ENCODE measurements at places on chromosomes 12 and 14. TPM values are rescaled to one million over a fixed set of nuclear protein-coding genes. Genes with fewer than 3 reads are reported as not detected.
A peak's percentile ranks its signal among the peaks of the same experiment; 100 is the strongest.

- DNase-seq, result no peak
- no peak overlapping the region for H3K4me3 ChIP-seq
- no peaks in the 10 kb centered on the region for H3K4me1 ChIP-seq
- no peaks in the 10 kb centered on the region for H3K36me3 ChIP-seq
- H3K27me3 ChIP-seq, result no peaks in the 10 kb centered on the region
Observed at GRCh38 chr12:88063375-88063774, 34.2 kb upstream of the C12orf50 start.

SPX gene
- total RNA-seq, result 0.81 TPM

DNA sequence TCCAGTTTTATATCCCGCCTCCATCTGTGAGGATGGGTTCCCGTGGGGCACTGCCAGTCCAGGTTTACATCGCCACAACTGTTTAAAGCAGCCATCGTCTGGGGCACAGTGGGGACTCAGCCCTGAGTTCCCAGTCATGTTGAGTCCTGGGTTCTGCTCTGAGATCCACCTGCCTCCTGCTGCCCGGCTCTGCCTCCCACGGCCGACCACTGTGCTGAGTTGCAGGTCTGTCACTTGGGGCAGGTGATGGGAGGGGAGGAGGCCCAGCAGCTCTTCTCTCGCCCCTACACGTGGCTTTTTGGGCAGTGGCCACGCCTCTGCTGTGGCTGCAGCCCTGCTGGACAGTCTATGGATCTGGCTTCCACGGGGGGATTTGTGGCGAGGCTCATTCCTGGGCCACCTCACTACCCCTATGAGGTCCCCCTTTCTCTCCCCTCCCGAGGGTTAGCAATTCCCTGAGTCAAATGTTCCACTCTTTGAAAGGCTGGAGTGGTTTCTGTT lies 143.0 kb downstream of the ADGRD1 start:
- H3K4me3 ChIP-seq, result no peak overlapping the region
- no peaks in the 10 kb centered on the region for H3K4me1 ChIP-seq
- DNase-seq, result no peak
- no peaks in the 10 kb centered on the region for H3K36me3 ChIP-seq
- no peak overlapping the region for H3K27ac ChIP-seq

- H3K27me3 ChIP-seq, result no peaks in the 10 kb centered on the region
- H3K4me3 ChIP-seq, result no peak overlapping the region
- H3K4me1 ChIP-seq, result peaks cover 12% of the 10 kb centered on the region
Observed at GRCh38 chr12:122989225-122989839, 8.9 kb downstream of the ARL6IP4 start.

- H3K4me3 ChIP-seq, result no peak overlapping the region
- H3K27me3 ChIP-seq, result no peaks in the 10 kb centered on the region
- no peaks in the 10 kb centered on the region for H3K4me1 ChIP-seq
- no peak overlapping the region for H3K27ac ChIP-seq
Observed at GRCh38 chr14:82070040-82070439, 536.4 kb upstream of the SEL1L start.

CFAP251 gene
- 3.4 TPM for total RNA-seq

DNA sequence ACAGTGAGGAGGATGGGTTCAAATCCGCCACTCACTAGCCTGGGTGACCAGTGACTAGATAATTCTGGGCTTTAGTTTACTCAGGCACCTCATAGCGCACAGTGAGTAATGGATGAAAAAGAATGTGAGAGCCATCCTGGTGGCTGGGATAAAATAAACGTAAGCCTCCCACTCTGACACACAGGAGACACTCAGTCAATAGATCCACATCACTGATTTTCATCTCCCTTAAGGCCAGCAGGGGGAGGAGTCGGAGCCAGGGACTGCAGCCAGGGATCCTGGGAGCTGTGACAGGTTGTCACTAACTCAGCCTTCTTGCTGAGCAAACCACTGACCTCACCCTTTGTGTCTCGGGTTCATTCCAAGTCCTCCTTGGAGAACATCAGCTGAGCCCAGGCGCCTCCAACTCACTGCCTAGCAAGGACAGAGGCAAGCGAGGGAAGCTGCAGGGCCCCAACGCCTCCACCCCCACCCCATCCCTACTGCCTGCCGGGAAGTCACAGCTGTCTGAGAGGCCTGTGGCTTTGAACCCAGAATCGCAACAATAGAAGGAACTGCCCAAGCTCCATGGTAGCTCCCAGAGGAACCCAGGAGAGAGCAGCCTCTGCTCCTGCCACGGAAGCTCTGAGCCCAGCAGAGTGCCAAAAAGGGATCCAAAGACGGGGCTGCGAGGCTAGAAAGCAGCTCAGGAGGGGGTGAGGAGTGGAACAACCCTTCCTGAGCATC lies 30.7 kb downstream of the PXN start:
- peak; percentile 87 for DNase-seq
- H3K4me1 ChIP-seq, result peaks cover 92% of the 10 kb centered on the region
- no peaks in the 10 kb centered on the region for H3K27me3 ChIP-seq
- peak overlapping the region; percentile 50 for H3K4me3 ChIP-seq
- no peaks in the 10 kb centered on the region for H3K36me3 ChIP-seq

DNA sequence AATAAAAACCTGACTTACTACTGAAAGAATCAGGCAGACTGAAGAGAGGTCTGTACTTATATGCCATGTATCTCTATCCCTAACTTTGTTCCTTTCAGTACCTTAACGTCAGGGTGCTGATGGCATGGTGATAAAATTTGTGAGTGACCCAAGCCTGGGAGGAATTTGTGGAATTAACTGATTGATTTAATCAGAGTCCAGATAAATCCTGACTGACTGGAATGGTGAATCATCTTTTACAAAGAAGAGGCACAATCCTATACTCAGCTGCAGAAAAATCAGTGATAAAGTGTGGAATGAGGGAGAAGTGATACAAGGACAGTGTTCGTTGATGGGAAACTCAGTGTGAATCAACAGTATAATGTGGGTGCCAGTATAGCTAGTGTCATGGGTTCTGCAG lies 3.7 kb downstream of the TDG start:
- no peaks in the 10 kb centered on the region for H3K36me3 ChIP-seq
- no peak for DNase-seq
- H3K4me1 ChIP-seq, result peaks cover 38% of the 10 kb centered on the region
- no peak overlapping the region for H3K4me3 ChIP-seq

DNA sequence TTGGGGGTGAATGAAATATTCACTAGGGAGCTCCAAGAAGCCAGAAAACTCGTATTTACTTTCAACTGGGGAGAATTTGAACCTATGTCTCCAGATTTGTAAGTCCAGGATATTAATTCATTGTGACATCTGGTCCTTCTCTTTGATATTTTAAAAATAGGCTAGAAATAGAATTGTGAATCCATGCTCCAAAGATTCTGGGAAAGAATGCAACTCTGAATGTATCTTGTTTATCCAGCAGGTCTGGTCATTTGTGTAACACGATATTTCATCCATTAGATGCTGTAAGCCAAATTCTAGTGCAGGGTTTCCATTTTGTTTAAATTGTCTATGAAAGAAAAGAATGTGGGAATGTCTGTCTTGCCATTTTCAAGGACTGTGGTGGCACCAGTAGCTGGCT lies 334.7 kb downstream of the BMP4 start:
- no peak overlapping the region for H3K27ac ChIP-seq
- no peaks in the 10 kb centered on the region for H3K4me1 ChIP-seq
- no peaks in the 10 kb centered on the region for H3K36me3 ChIP-seq
- no peaks in the 10 kb centered on the region for H3K27me3 ChIP-seq
- H3K4me3 ChIP-seq, result no peak overlapping the region

FBXW8 gene
- 25.0 TPM for total RNA-seq

- no peak for DNase-seq
- no peak overlapping the region for H3K4me3 ChIP-seq
- no peaks in the 10 kb centered on the region for H3K27me3 ChIP-seq
- H3K36me3 ChIP-seq, result no peaks in the 10 kb centered on the region
Observed at GRCh38 chr12:85018098-85018497, 18.0 kb downstream of the TSPAN19 start.

GPR132 gene
- 2.3 TPM for total RNA-seq

DNA sequence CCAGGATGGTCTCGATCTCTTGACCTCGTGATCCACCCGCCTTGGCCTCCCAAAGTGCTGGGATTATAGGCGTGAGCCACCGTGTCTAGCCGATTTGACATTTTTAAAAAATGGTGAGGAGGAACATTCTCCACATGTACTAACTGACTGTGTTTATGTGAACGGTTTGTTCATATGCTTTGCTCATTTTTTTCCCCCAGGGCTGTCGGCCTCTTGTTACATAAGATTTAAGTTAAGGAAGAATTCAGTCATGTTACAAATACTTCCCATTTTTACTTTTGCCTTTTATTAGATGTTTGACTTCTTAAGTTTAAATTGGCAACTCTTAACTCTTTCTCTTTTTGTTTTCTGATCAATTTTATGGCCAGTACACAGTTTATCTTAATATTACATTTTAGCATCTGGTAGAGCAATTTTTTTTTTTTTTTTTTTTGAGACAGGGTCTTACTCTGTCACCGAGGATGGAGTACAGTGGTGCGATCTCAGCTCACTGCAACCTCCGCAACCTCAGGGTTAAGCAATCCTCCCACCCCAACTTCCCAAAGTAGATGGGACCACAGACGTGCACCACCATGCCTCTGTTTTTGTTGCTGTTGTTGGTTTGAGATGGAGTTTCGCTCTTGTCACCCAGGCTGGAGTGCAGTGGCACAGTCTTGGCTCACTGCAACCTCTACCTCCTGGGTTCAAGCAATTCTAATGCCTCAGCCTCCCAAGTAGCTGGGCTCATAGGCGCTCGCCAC lies 9.6 kb downstream of the GNS start:
- no peak overlapping the region for H3K4me3 ChIP-seq
- DNase-seq, result no peak
- H3K36me3 ChIP-seq, result peaks cover 12% of the 10 kb centered on the region
- H3K27me3 ChIP-seq, result no peaks in the 10 kb centered on the region
- H3K4me1 ChIP-seq, result peaks cover 8% of the 10 kb centered on the region

SLC25A47 gene
- not detected for total RNA-seq

WNT1 gene
- total RNA-seq, result not detected

GRCh38 chr12:126780343-126780742 lies 1486.6 kb upstream of the TMEM132C start:
- no peaks in the 10 kb centered on the region for H3K36me3 ChIP-seq
- no peaks in the 10 kb centered on the region for H3K4me1 ChIP-seq
- no peak overlapping the region for H3K27ac ChIP-seq
- H3K4me3 ChIP-seq, result no peak overlapping the region

SLC7A7 gene
- 34.4 TPM for total RNA-seq

GRCh38 chr14:75267141-75267721 lies 11.4 kb upstream of the FOS start:
- H3K4me1 ChIP-seq, result peaks cover 17% of the 10 kb centered on the region
- H3K36me3 ChIP-seq, result no peaks in the 10 kb centered on the region
- H3K4me3 ChIP-seq, result peak overlapping the region; percentile 9

DNA sequence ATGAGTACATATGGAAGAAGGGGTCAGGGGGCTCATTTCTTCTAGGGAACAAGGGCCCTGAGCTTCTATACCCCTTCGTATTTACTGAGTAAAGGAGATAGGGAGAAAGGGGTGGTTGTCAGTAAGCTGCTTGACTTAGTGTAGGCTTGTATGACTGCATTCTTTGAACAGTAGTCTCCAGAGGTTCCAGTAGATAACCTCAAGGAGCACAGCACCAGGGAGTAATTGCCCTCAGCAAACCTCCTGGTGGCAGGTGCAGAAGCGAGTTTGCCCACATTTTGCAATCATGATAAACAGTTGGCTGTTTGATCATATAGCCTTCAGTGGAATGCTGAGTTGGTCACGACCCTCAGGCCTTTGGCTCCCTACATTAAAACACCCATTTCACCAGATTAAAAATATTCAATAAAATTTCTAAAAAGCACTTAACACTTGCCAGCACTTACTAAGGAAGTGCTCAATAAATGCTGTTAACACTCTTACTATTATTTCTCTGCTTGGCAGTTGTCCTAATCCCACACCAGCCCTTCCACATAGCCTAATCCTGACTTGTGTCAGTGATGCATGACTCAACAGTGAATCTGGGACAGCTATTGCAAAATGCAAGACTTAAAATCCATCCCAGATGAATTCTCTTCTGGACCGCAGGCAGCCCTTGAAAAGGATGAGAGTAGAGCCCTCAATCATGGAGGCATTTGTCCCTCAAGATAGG lies 3.7 kb upstream of the DHRS4L2 start:
- H3K36me3 ChIP-seq, result no peaks in the 10 kb centered on the region
- no peaks in the 10 kb centered on the region for H3K27me3 ChIP-seq
- no peaks in the 10 kb centered on the region for H3K4me1 ChIP-seq
- H3K27ac ChIP-seq, result no peak overlapping the region
- no peak for DNase-seq

SPIC gene
- total RNA-seq, result not detected

TM9SF1 gene
- 81.9 TPM for total RNA-seq

CD163 gene
- total RNA-seq, result 341 TPM

DNA sequence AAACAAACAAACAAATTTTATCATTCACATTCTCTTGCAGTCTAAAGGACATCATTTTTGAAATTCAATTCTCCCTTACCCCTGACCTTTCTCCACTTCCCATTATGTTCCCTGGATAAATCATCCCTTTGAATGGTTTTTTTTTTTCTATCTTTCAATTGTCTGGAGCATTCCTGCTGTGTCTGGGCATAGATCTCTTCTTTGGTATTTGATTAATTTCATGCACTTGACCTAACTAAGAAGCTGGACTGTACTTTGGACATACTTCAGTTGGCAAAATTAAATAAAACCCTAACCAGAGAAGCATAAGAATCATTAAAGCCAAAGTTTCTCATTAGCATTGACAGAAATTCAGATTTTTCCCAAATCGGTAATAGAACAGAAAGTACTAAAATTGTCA lies 163.6 kb upstream of the BMP4 start:
- no peak overlapping the region for H3K27ac ChIP-seq
- no peak for DNase-seq
- peaks cover 5% of the 10 kb centered on the region for H3K4me1 ChIP-seq
- no peaks in the 10 kb centered on the region for H3K36me3 ChIP-seq

MANSC4 gene
- total RNA-seq, result not detected

GRCh38 chr12:56928262-56928661 lies 5.9 kb downstream of the SDR9C7 start:
- no peak overlapping the region for H3K4me3 ChIP-seq
- DNase-seq, result no peak
- no peak overlapping the region for H3K27ac ChIP-seq
- no peaks in the 10 kb centered on the region for H3K27me3 ChIP-seq
- H3K4me1 ChIP-seq, result no peaks in the 10 kb centered on the region
- H3K36me3 ChIP-seq, result no peaks in the 10 kb centered on the region

DNA sequence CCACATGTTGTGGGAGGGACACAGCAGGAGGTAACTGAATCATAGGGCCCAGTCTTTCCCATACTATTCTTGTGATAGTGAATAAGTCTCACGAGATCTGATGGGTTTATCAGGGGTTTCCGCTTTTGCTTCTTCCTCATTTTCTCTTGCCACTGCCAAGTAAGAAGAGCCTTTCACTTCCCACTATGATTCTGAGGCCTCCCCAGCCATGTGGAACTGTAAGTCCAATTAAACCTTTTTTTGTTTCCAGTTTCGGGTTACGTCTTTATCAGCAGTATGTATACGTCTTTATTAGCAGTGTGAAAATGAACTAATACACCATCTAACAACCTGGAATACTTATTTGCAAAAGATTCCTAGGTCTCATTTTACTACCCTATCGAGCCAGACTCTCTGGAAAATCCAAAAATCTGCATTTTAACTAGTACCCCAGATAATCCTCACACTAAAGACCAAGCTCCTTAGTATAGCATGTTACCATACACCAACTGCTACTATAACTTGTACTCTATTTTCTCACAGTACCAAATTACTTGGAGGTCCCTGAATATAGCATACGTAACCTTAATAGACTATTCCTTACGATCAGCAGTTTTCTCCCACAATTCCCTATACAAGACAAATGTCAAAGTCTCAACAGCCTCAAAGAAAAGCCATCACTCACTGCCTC lies 11.5 kb downstream of the GTF2A1 start:
- peaks cover 6% of the 10 kb centered on the region for H3K36me3 ChIP-seq
- H3K4me3 ChIP-seq, result no peak overlapping the region
- no peak overlapping the region for H3K27ac ChIP-seq

GRCh38 chr12:69575346-69575745 lies 9.9 kb upstream of the CCT2 start:
- H3K27me3 ChIP-seq, result no peaks in the 10 kb centered on the region
- no peaks in the 10 kb centered on the region for H3K4me1 ChIP-seq
- H3K27ac ChIP-seq, result no peak overlapping the region
- DNase-seq, result no peak
- H3K4me3 ChIP-seq, result no peak overlapping the region

All from thoracic aorta (tissue), 2 donors.